ENCODE measurements at places on chromosomes 12 and 14.

DNA sequence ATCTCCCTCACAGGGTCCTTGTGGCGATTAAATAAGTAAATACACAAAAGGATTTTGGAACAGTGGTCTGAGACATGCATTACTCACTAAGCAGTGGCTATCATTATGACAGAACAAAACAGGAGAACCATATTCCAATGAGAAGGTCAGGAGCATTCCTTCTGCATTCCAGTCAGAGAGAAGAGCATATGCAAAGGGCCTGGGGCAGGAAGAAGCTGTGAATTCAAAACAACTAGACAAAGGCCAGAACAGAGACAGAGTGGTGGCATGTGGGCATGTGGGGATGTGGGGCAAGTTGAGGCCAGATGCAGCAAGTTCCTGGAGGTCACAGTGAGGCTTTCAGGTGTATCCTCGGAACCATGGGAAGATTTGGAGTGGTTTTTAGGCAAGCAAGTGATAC is 70.1 kb upstream of the VRK1 start:
- no peak for DNase-seq

- no peak for DNase-seq
Measured at GRCh38 chr14:80764496-80764895, 177.0 kb downstream of the CEP128 start.

DNA sequence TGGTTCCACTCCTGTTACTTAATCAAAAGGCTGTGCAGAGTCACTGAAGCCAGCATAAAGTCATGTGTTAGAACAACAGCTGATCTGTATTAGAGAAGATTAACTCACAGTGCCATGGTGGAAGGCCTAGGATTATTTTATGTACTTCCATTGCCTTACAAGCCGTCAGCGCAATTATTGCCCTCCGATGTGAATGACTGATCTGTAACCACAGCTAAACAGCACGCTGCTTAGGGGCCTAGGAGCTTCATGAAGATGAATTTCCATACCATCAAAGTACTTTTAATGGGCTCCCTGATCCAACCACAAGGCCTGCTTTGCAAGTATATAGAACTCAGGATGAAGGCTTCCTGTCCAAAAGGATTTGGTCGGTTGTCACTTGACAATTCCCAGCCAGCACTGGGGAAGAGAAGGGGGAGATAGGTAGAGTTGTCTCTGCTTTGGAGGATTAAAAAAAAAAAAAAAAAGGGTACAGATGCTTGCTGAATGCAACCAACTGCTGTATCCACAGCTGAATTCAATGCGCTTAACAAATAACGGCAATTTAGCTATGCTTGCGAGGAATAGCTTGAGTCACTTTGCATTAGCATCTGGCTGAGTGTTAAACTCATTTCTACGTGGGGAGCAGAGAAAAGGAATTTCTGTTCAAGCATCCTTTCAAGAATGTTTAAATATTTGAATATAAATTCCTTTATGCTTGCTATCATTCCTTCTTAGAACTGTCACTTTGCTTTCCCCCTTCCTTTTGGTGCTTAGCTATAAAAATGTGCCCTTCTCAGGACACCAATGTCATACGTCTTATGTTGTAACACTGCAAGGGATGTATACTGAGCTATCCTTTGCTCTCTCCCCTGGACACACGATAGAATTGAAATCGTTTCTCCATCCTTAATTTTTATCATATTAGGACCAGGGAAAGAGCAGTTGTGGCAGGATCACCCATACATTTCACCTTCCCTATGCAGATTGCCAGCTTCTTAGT is 387.8 kb downstream of the SOX5 start:
- DNase-seq = no peak

DNA sequence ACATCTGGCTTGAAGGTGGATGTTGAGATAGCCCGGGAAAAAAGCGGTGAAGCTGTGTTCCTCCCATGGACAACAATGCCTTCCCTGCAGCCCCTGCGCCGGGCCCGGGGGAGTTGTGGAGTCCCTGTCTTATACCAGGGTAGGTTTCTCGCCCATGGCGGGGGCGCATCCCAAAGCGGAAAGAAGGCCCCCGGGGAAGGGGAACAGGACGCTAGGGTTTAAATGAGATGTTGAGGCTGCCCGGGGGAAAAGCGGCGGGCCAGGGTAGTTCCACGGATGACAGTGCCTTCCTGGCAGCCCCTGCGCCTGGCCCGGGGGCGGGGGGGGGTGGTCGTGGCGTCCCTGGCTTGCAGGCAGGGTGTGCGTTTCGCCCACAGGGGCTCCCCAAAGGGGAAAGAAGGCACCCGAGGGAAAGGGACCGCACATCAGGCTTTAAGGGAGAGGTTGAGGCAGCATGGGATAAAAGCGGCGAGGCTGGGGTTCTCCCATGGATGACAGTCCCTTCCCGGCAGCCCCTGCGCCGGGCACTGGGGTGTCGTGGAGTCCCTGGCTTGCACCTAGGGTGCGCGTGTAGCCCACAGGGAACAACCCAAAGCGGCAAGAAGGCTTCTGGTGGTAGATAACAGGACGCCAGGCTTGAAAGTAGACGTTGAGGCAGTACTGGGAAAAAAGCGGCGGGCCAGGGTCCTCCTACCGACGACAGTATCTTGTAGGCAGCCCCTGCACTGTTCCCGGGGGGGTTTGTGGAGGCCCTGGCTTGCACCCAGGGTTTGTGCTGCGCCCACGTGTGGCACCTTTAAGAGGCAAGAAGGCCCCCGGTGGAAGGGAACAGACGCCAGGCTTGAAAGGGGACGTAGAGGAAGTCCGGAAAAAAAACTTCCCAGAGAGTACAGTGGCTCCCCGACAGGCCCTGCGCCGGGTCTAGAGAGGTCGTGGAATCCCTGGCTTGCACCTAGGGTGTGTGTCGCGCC is 160.8 kb upstream of the ALG10B start:
- DNase-seq = no peak

GRCh38 chr12:19186722-19187661 is 57.5 kb downstream of the PLEKHA5 start:
- peak; percentile 30 for DNase-seq

DNA sequence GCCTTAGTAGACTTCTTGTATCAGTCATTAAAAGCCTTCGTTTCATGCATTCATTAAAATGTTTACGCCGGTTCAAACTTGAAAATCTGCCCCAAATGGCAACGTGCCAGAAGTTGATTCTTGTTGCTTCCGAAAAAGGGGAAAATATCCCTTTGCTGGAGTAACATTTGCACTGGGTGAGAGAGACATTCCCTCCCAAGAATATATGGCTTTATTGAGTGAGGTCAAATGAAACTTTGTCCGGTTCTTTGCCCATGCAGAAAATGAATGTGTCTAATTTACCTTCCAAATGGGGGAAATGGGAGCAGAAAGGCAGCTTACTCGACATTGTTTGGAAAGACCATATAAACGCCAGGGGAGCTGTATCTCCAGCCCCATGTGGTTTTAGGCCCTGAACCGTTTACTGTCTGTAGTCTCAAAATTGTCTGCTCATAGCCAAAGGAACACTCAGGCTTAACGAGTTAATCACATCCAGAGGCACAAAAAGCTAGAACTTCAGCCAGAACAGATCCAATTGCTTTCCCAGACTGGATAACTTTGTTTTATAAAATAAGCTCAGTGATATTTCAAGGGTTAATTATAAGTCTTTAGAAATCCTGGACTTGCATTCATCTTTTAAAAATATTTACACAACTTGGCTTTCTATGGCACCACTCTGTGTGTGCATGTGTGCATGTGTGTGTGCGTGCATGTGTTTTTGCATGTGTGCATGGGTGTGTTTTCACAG is 2.9 kb upstream of the EMP1 start:
- no peak for DNase-seq

- no peak for DNase-seq
Measured at GRCh38 chr12:121729021-121729420, 16.5 kb downstream of the TMEM120B start.

- DNase-seq = no peak
Measured at GRCh38 chr14:89231426-89232113, 185.5 kb downstream of the FOXN3 start.

- no peak for DNase-seq
Measured at GRCh38 chr12:52323416-52324152, 2.4 kb upstream of the KRT83 start.

DNA sequence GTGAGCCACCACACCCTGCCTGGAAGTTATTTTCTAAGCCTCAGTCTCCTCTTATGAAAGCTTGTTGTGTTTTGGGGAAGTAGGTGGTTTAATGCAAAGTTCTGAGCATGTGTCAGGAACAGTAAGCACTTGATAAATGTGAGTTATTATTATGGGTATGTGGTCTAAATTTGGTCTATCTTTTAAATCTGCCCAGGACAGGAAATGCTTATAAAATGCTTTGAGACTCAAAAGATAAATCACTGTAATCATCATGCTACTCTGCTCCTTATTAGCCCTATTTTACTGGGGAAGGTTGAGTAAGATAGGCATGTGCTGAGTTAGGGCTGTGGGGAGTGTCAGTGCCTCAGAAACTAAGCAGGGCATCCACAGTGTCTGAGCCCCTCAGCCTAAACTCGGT is 13.1 kb upstream of the SRSF5 start:
- DNase-seq = no peak

DNA sequence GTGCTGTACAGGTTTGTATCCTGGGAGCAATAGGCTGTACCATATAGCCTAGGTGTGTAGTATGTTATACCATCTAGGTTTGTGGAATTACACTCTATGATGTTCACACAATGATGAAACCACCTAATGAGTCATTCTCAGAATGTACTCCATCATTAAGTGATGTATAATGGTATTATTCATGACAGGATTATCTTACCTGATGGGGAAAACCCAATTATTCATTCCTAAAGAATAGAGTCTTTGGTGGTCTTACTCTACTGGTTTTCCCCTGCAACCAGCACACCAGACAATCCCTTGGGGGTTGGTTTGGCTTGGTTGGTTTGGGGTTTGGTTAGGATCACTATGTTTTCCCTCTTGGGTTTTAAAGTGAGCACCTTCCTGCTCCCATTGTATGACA is 12.6 kb upstream of the OR10P1 start:
- no peak for DNase-seq

DNA sequence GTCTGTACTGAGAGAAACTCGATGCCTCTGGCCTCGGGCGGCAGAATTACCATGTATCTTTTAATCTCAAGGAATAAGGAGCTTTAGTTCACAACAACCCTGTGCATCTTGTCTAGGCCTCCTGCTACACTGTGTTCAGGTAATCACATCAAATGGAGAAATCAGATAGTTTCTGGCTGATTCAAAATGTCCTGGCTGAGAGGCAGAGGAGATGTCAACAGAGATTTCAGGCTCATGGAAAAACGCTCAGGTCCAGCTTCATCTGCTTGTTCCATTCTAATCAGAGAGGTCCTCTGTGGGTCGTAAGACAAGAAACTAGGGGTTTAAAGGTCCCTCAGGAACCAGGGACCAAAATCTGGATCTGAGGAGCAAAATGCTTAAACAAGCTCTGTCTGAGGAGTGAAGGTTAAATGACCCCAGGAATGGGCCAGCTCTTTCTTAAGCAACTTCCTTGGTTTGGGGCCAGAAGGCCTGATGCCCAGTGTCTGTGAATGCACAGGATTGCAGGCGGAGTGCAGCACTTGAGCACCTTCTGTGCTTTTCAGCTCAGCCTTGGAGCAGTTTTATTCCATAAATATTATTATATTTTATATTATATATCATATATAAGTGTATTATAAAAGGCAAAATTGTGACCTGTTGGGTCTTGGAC is 170.2 kb upstream of the PRICKLE1 start:
- no peak for DNase-seq

DNA sequence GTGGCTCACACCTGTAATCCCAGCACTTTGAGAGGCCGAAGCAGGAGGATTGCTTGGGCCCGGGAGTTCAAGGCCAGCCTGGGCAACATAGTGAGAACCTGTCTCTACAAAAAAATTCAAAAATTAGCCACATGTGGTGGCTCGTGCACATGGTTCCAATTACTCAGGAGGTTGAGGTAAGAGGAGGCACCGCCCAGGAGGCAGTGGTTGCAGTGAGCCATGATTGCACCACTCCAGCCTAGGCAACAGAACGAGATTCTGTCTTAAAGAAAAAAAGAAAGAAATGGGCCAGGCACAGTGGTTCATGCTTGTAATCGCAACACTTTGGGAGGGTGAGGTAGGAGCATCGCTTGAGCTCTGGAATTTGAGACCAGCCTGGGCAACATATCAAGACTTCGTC is 33.5 kb downstream of the MAP1LC3B2 start:
- DNase-seq = no peak

DNA sequence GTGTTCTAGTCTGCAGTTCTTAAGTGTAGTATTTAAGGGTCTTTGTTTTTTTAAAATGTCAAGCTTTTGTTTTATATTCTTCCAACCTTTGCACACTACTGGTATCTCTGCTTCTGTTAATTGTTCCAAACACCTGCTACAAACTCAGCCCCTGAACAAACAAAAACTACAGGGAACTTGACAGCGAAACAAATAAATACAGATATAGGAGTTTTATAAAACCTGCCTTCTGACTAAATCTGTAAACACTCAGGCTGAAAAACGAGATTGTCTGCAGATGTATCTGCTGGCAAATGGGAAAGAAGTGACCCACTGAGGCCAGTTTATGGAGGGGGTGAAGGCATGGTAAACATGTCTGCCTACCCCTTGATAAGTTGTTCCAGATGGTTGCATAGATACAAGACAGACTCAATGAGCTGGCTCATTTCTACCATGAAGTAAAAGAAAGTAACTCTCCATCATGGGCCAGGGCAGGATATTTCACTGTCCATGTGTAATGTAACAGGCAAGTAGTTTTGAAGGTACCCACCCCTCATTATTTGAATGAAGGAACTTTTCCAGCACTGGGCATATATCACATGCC is 75.6 kb downstream of the LMO3 start:
- no peak for DNase-seq

- DNase-seq = no peak
Measured at GRCh38 chr14:84129941-84130340, 1400.0 kb upstream of the FLRT2 start.

DNA sequence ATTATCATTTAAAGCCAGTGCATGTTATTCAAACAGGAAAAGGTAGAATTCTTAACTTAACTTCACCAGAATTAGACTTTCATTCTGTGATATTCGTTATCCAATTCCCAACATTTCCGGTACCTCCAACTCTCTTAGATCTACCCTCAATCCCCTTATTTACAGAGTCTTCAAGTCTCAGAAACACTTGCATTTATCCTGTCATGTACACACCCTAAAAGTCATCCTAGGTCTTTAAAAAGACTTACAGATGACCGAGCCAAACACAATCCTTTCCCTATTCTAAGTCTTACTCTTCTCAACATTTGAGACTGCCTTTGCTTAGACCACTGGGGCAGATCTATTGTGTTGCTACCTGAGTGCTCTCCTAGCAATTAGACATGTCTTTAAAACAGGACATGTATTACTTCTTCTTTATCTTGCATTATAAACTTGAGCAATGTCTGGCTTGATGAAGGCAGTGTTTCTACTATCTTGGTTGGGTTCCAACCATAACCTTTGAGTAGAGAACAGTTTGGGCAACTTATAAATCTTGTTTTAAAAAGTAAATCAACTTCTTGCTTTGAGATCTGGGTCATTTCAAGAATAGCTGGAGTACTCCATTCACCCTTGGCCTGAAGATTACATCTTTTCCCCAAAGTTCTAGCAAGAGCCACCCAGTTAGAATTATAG is 140.6 kb upstream of the PLEKHG7 start:
- DNase-seq = no peak

- DNase-seq = no peak
Measured at GRCh38 chr12:5258498-5258897, 173.4 kb upstream of the NTF3 start.

GRCh38 chr12:10067942-10068341 is 30.8 kb downstream of the CLEC1A start:
- DNase-seq = no peak

Measured in amniotic stem cell (primary cell).